Urinary bladder (tissue), 4 donors: ENCODE measurements at places on chromosomes 11 and 22. TPM values are rescaled to one million over a fixed set of nuclear protein-coding genes. Genes with fewer than 3 reads are reported as not detected.

Gene GAB2
- 16.8 TPM for total RNA-seq

Gene SYNGR1
- 13.3 TPM for total RNA-seq

Gene SLC17A6
- total RNA-seq = 0.11 TPM

Gene RAB36
- 2.0 TPM for total RNA-seq

Gene RAB6A
- 106 TPM for total RNA-seq

Gene C22orf42
- total RNA-seq = not detected

Gene C11orf52
- 2.7 TPM for total RNA-seq

Gene TUB
- total RNA-seq = 32.2 TPM

Gene SCUBE1
- total RNA-seq = 1.2 TPM

Gene ZBTB44
- total RNA-seq = 85.6 TPM

Gene TMPRSS13
- total RNA-seq = 0.63 TPM

Gene SYT12
- total RNA-seq = 0.26 TPM

Gene CAVIN3
- total RNA-seq = 36.7 TPM

Gene OR8D4
- total RNA-seq = 0.21 TPM

Gene UPK2
- 38.2 TPM for total RNA-seq

Gene CABP7
- 0.11 TPM for total RNA-seq

Gene SELENOO
- 9.5 TPM for total RNA-seq

Gene TYR
- total RNA-seq = not detected

Gene DKK3
- 173 TPM for total RNA-seq

Gene USH1C
- 0.74 TPM for total RNA-seq

Gene TPBGL
- total RNA-seq = not detected

Gene SNU13
- total RNA-seq = 41.3 TPM

Gene CTR9
- 38.3 TPM for total RNA-seq

Gene POU2AF3
- total RNA-seq = 2.5 TPM

Gene SDHAF2
- 36.6 TPM for total RNA-seq

Gene FBLN1
- total RNA-seq = 700 TPM

Gene BANF1
- total RNA-seq = 8.6 TPM

Gene EHF
- 79.8 TPM for total RNA-seq

Gene RAG2
- 0.16 TPM for total RNA-seq

Gene OR10D3
- total RNA-seq = not detected

Gene PICK1
- 13.7 TPM for total RNA-seq

Gene OR10A2
- total RNA-seq = not detected

Gene CHST1
- total RNA-seq = 2.7 TPM

Gene PRG3
- not detected for total RNA-seq

Gene PGM2L1
- 14.1 TPM for total RNA-seq

Gene CCDC81
- total RNA-seq = 5.1 TPM

Gene GAB4
- not detected for total RNA-seq

Gene OR4A16
- not detected for total RNA-seq
